Natural killer cell treated with Interleukin-12 subunit alpha and Interleukin-12 subunit beta and Interleukin-15 and Interleukin-18, amount 100 ng/mL, for 72 hours (primary cell): ENCODE measurements at places on chromosomes 7 and 10. TPM values are rescaled to one million over a fixed set of nuclear protein-coding genes. Genes with fewer than 3 reads are reported as not detected.

The SPDYE2B gene
- total RNA-seq = not detected

The ASAH2 gene
- total RNA-seq = 6.0 TPM

The HOXA5 gene
- total RNA-seq = 0.33 TPM

The TMEM184A gene
- total RNA-seq = not detected

The CHN2 gene
- 2.1 TPM for total RNA-seq

GRCh38 chr10:71748671-71749191 is 24.6 kb downstream of the VSIR start:
- no peaks in the 10 kb centered on the region for H3K27me3 ChIP-seq
- H3K27ac ChIP-seq = peak overlapping the region; percentile 97
- peaks cover 77% of the 10 kb centered on the region for H3K4me1 ChIP-seq
- no peaks in the 10 kb centered on the region for H3K36me3 ChIP-seq
- H3K4me3 ChIP-seq = peak overlapping the region; percentile 89
- DNase-seq = peak; percentile 81

GRCh38 chr10:5573968-5574641 is 49.3 kb downstream of the CALML3 start:
- no peaks in the 10 kb centered on the region for H3K36me3 ChIP-seq

DNA sequence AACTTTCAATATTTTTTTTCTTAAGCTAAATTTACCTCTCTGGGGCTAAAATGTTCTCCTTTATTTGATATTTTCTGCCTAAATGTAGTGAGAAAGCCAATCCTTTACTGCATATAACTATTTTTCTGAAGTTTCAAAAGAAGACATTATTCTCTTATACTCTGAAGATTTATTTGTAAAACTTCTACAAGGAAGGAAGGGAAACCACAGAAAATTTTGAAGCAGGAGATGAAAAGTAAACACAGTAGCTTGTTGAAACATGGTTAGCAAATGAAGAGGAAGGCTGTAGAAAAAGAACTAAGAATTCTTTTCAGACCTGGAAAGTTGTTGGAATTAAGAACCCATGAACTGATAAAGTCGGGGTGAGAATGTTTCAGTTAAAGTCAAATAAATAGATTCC is 330.3 kb downstream of the HGF start:
- H3K36me3 ChIP-seq = peaks cover 13% of the 10 kb centered on the region
- H3K4me1 ChIP-seq = no peaks in the 10 kb centered on the region
- DNase-seq = no peak
- no peak overlapping the region for H3K4me3 ChIP-seq
- no peak overlapping the region for H3K27ac ChIP-seq

DNA sequence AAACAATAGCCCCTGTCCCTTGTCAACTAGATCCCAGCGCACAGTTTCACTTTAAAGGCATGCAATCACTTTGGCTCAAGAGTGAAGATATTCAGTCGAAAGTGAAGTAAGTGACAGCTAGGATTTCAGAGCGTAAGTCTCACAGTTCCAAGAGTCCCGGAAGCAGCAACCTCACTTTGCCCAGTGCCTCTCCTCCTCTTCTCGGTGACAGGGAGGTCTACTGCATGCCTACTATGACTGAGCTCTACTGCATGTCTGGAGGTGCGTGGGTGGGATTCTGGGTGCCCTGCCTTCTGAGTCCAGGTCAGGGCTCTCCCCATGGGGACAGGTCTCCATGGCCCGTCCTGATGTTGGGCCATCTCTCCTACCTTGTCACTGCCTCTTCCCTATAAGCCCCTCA is 17.0 kb downstream of the PRKCQ start:
- H3K4me1 ChIP-seq = peaks cover 77% of the 10 kb centered on the region
- H3K27me3 ChIP-seq = no peaks in the 10 kb centered on the region
- peaks cover 6% of the 10 kb centered on the region for H3K36me3 ChIP-seq
- H3K4me3 ChIP-seq = peak overlapping the region; percentile 83

DNA sequence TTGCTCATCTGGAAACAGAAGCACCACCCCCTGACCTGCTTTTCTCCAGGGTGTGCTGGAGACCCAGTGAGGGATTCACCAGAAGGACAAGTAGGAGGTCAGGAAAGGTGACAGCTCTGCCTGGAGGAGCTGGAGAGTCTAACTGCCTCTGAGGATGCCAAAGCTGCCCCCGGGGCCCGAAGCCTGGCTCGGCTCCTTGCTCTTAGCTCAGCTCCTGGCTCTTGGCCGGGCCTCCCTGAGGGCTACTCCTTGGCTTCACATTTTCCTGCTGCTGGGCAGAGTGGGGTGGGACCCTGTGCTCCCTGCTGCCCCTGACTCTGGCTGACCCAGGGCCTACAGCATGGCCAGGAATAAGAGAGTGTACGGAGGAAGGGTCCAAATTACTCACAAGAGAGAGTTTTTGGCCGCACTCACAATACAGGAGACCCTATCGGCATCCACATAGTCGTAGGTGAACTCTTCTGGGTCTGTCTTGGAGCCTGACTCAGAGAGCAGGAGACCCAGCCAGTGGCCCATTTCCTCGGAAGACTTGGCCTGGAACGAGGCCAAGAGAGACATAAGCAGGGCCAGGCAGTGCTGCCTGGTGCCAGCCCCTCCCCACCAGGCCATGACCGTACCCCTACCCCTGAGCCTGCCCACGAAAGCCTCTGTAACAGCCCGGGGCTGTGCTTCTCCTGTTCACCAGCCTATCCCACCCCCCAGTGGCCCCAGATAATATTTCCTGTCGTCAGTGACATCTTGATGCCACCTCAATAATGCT is 63.1 kb downstream of the VWA2 start:
- no peak overlapping the region for H3K27ac ChIP-seq
- H3K4me3 ChIP-seq = no peak overlapping the region
- H3K27me3 ChIP-seq = peaks cover 1% of the 10 kb centered on the region
- DNase-seq = no peak
- H3K36me3 ChIP-seq = no peaks in the 10 kb centered on the region
- H3K4me1 ChIP-seq = peaks cover 11% of the 10 kb centered on the region

DNA sequence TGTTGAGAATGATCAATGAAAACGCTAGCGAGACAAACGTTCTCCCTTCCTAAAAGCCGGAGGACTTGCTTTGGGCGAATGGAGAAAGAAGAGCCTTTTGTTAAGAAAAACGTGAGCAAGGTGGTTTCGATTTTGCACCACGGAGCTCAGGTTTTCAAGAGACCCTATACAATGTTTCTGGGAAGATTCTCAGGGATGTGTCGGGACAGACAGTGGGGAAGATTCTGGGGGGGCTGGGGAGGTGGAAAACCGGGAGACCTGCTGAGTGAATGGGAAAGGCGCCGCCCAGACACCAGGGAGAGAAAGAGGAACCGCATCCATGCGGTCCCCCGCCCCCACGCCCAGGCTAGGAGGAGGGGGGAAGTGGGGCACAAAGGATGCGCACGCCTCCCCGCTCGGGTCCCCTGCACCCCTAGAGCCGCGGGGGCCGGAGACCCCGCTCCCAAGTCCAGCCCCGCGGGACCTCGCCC is 745 bp downstream of the YWHAG start:
- H3K27me3 ChIP-seq = no peaks in the 10 kb centered on the region
- peaks cover 30% of the 10 kb centered on the region for H3K4me1 ChIP-seq
- peak overlapping the region; percentile 94 for H3K27ac ChIP-seq
- peaks cover 21% of the 10 kb centered on the region for H3K36me3 ChIP-seq
- peak; percentile 67 for DNase-seq

DNA sequence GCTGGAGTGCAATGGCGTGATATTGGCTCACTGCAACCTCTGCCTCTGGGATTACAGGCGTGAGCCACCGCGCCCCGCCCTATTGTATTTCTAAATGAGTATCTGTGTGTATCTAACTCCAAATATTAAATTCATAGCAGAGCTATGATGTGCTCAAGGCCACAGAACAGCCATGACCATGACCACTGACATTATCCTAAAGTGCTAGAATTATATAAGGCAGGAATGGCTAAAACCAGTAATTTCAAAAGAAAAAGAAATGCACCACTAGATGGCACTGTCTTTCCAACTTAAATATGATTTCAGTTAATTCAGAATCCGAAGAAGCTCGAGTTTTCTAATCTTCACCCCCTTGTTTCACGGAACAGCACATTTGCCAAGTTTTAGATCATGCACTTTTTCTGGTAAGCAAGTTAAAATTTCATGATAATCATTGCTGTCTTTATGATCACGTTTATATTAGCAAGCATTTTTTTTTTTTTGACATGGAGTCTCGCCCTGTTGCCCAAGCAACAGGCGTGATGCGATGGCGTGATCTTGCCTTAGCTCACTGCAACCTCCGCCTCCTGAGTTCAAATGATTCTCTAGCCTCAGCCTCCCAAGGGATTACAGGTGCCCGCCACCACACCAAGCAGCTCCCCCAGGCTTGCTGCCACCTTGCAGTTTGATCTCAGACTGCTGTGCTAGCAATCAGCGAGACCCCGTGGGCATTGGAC is 65.3 kb downstream of the OR13A1 start:
- H3K4me1 ChIP-seq = peaks cover 6% of the 10 kb centered on the region
- peak overlapping the region; percentile 35 for H3K4me3 ChIP-seq
- no peak for DNase-seq
- no peaks in the 10 kb centered on the region for H3K36me3 ChIP-seq

GRCh38 chr10:115044891-115045290 is 48.3 kb upstream of the ATRNL1 start:
- no peaks in the 10 kb centered on the region for H3K36me3 ChIP-seq
- H3K27me3 ChIP-seq = peaks cover 8% of the 10 kb centered on the region
- no peaks in the 10 kb centered on the region for H3K4me1 ChIP-seq
- H3K27ac ChIP-seq = no peak overlapping the region

DNA sequence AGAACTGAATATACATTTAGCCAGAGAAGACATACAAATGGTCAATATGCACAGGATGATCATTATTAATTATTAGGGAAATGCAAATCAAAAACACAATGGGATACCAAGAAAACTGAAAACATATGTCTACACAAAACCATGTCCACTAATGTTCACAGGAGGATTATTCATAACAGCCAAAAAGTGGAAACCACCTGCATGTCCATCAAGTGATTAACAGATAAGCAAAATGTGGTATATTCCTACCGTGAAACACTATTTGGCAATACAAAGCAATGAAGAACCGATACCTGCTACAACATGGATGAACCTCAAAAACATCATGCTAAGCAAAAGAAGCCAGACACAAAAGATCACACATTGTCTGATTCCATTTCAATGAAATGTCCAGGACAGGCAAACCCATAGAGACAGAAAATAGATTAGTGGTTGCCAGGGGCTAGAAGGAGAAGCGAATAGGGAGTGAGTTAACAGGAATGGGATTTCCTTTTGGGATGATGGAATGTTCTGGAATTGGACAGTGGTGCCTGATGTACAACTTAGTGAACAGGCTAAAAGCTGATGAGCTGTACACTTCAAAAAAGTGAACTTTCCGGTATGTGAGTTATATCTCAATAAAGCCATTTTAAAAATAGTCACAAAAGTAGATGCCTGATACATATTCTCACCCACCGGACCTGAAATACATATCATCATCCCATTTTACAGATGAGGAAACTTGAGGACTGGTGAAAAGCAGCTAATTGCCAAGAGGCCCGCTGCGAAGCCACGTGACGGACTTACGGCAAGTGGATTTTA is 33.6 kb downstream of the HIPK2 start:
- peak overlapping the region; percentile 43 for H3K27ac ChIP-seq
- H3K4me1 ChIP-seq = peaks cover 81% of the 10 kb centered on the region
- H3K4me3 ChIP-seq = no peak overlapping the region
- H3K36me3 ChIP-seq = no peaks in the 10 kb centered on the region
- DNase-seq = no peak
- H3K27me3 ChIP-seq = no peaks in the 10 kb centered on the region

DNA sequence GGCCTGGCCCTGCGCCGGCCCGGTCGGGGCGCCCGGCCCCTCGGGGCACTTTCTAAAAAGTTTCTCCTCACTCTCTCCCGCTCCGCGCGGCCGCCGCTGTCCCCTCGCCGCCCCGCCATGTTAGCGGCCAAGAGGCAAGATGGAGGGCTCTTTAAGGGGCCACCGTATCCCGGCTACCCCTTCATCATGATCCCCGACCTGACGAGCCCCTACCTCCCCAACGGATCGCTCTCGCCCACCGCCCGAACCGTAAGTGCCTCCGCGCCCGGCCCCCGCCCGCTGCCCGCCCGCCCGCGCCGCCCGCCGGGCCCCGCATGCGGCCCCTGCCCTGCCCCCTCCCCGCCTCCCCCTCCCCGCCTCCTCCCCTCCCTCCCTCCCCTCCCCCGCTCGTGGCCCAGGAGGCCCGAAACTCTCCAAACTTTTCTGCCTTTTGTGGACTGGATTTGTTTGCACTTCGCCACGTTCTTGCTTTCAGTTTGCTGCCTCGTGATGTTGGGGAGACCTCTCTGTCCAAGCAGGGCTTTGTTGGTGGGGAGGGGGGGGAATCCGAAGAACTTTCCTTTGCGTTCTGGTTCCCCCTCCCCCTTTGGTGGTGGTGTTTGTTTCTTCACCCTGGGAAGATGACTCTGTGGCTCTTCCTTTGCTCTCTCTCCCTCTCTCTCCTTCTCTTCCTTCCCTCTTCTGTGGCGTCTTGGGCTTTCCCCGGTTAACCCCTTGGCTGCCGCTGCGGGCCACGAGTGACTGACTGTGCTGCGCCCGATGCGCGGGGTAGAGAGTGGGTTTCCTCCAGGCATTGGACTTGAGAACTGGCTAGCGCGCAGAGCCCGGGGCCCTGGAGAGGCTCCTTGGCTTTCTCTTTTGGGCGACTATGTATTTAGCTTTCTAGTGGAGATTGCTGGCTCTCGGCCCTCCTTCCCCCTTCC is 1.6 kb downstream of the TCF7L2 start:
- peak overlapping the region; percentile 90 for H3K4me3 ChIP-seq
- peaks cover 23% of the 10 kb centered on the region for H3K27me3 ChIP-seq
- DNase-seq = peak; percentile 64
- peaks cover 11% of the 10 kb centered on the region for H3K36me3 ChIP-seq

DNA sequence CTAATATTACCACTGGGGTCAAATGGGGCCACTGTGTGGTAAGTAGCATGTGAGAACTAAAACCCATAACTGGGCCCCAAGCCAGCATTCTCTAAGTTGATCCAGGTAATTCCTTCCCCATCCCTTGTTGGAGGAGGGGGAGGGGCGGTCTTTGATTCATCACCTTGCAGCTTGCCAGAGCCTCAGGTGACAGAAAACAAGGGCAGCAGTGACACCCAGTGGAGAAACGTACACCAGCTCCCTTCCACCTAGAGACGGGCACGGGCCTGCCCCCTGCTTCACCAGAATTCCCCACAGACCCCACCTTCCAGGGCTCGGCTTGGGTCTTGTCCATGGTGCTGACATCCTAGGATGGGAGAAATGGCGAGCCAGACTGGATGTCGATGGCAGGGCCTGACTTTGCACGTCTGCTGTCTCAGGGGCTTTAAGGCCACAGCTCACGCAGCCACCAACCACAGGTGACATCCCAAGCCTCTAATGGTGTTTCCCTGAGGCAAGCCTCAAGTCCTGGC is 102.0 kb downstream of the STRA8 start:
- no peaks in the 10 kb centered on the region for H3K4me1 ChIP-seq
- no peak overlapping the region for H3K27ac ChIP-seq
- no peak for DNase-seq
- H3K27me3 ChIP-seq = no peaks in the 10 kb centered on the region
- no peak overlapping the region for H3K4me3 ChIP-seq
- H3K36me3 ChIP-seq = no peaks in the 10 kb centered on the region

- H3K36me3 ChIP-seq = no peaks in the 10 kb centered on the region
- no peaks in the 10 kb centered on the region for H3K4me1 ChIP-seq
- H3K4me3 ChIP-seq = no peak overlapping the region
Measured at GRCh38 chr10:5639066-5639465, 27.3 kb downstream of the ASB13 start.

- no peak for DNase-seq
- H3K4me1 ChIP-seq = peaks cover 5% of the 10 kb centered on the region
- no peak overlapping the region for H3K4me3 ChIP-seq
Measured at GRCh38 chr10:129586898-129587443, 119.9 kb downstream of the MGMT start.
